ENCODE measurements at places on chromosomes 7 and 10. TPM values are rescaled to one million over a fixed set of nuclear protein-coding genes. Genes with fewer than 3 reads are reported as not detected.

The ABCF2 gene
- 65.2 TPM for total RNA-seq

The GNGT1 gene
- not detected for total RNA-seq

The TMEM273 gene
- total RNA-seq: not detected

The ZSCAN21 gene
- 10.2 TPM for total RNA-seq

The CALML5 gene
- total RNA-seq: not detected

The PLEKHS1 gene
- total RNA-seq: under 0.01 TPM

The NEUROG3 gene
- total RNA-seq: not detected
